ACHN (cell line): ENCODE measurements at places on chromosomes 12 and 14.

DNA sequence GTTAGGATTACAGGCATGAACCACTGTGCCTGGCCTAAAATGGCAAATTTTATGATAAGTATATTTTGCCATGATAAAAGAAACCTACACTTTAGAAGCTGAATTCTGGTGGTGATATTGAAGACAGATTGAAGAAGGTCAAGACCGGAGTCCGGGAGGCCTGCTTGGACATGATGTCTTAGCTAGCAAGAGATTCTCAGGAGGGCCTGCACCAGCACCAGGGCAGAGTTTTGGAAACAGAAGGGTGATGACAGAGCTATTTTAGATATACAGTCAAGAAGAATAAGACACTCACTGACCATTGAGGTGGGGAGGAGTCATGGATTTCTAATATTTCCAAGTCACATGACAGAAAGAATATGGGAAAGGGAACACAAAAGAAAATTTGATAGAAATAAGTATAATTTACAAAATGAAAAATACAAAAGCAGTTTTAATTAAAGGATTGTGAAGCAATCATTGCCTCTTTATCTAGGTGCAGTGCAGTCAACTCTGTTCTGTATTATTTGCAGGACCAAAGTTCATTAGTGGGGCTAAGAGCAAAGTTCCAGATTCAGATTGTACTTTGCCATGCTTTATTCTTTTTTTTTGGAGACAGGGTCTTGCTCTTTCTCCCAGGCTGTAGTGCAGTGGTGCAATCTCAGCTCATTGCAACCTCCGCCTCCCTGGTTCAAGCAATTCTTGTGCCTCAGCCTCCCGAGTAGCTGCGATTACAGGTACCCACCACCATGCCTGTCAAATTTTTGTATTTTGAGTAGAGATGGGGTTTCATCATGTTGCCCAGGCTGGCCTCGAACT lies 9.3 kb upstream of the PPP4R3A start:
- DNase-seq = no peak

DNA sequence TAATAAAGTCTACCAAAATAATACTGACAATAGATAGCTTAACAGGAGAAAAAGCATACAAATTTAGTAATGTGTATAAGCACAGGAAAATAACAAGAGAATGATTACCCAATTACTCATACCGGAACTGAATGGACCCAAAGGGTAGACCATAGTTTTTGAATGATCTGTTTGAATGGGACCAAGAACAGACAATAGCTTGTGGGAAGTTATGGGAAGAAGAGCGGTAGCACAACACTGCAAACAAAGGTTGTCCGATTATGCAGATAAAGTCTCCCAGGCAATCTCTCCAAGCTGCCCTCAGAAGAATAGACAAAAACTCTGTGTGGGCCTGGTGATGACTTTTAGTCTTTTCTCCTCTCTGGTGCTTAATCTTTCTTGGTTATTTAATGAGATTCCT lies 96.6 kb upstream of the NEDD1 start:
- no peak for DNase-seq

DNA sequence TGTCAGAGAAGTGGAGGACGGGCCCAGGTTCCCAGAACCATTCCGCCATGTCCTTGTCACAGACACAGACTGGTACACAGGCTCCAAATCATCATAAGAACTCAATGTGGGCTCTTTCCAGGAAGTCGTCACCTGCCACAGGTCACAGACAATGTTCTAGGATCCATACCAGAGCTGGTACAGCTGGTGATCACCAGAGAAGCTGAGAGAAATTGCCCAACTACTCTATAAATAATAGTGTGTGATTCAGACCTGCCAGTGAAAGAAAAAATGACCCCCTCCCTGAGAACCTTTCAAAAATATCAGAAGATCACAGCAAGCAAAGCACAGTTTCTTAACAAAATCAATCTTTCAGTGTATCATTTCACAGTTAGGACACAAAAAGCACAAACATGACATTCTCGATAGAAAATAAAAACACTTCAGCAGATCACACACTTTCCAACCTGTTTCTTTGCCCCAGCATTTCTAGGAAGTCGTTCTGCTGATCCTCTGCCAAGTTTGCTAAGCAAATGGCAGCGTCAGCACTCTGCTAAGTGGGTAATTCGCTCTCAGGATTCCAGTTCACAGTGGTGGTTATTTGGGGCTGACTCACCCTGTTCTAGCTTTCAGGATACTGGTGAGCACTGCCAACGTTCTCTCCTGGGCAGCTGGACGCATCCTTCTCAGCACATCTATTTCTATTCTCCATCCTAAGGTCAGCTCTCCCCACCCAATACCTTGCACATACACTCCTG lies 223.3 kb upstream of the SFSWAP start:
- peak; percentile 65 for DNase-seq

DNA sequence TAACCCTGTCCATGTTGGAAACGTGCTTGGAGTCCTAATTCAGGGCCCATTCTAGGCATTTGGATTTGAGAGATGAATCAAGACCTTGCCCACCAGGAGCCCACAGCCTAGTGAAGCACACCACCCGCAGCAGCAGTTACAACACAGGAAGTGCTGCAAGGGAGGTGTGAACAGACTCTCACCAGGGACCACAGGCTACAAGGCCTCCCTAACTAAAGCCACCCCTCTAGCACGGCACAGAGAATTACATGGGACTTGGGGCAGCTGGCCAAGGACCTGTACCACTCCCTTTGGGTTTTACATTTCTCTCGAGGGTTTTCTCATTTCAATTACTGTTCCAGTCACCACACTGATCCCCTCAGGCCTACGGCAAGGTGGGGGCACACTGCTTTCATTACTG lies 49.5 kb upstream of the FOXN3 start:
- no peak for DNase-seq

DNA sequence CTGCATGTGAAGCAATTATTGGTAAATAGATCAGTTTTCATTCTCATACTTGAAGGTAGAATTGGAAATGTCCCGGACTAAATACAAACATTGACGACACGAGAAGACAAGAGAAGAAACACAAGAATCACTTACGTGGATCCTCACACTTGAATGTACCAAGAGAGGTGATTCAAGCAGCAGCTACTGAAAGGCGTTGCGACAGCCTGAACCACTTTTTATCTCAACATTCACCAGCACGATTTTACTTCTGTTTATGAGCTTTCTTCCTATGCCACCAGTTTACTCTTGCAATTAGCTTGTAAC lies 3.6 kb upstream of the FZD10 start:
- DNase-seq = no peak

DNA sequence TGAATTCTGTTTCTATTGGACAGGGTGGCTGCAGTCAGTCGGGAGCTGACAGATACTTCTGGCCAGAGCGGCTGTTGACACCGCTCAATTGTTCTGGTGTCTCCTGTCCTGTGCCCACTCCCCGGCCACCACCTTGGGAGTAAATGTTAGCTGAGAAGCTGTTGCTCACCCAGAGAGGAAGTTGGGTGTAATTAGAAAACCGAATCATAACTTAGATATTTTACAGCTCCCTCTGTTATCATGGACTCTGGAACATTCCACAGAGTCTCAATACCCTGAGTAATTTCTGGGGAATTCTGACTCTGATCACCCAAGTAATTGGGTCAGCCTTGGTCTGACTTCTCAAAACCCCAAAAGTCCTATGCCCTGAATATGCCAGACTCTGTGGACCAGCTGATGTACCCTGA lies 58.3 kb upstream of the RFLNA start:
- DNase-seq = peak; percentile 62

DNA sequence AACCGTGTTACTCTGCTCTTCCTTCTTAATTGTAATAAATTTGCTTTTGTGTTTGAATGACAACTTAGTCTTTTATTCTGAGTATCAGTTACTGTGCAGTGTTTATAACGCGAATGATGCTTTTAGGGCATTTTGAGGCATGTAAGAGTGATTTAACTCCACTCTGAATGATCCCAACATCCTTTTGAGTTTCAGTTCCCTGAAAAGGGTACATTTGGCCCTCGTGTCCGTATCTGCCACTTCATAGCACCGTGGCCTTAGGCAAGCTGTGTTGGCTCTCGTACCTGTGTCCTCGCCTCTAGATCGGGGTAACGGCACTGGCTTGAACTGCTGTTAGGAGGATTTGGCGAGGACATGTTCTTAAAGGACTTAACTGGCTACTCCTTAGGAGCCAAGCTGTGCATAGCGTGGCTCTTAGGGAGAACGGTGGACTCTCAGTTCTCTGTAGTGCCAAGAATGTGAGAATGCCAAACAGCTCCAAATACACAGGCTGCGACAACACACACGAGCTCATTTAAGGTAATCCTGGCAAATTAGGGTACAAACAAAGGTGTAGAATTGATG lies 92.0 kb downstream of the PPP2R5C start:
- DNase-seq = no peak

GRCh38 chr12:91603060-91603459 lies 420.4 kb upstream of the DCN start:
- DNase-seq = no peak

DNA sequence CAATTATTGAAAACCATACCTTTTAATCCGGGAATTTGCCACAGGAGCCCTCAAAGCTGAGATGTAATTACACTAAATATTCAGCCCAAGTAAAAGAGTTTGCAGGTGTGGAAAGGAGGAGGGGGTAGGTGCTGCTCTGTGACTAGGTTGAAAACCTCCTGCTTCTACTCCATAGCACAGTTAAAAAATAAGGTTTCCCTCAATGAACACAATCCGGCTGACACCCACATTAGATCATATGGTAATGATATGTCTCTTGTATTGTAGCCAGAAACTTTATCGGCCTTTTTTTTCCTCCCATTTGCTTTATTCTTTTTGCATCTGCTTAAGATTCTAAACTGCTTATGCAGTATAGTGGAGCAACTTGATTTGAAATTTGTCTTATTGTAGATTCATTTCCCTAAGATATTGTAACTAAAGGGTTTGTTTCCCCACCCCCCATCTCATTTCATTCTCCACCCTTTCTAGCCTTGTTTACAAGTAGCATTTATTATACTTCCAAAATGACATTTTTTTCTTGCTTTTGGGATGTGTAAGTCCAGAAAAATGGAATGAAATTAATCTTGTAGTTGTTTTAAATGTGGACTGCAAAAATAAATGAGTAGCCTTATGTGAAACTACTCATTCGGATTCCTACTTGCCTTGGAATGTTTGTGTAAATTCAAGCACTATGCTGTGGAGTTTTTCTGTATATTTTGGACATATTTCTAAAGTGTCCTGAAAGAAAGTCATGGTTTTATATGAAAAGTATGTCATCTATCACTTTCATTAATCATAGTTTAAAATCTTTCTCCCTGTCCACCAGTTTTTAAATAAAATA lies at the start of gene DCN:
DCN (minus strand) TSS at position 182 of the 820 bp plus-strand sequence. CDS start 4,265 bp downstream, outside the sequence.
- DNase-seq = no peak

- no peak for DNase-seq
These were observed 146.9 kb downstream of the BCL11B start for GRCh38 chr14:99125113-99125512.

- peak; percentile 81 for DNase-seq
These were observed at the start of gene NID2 for GRCh38 chr14:52068615-52069306. Gene NID2 (minus strand): TSS chr14:52069059. CDS start chr14:52068994, 65 bp downstream.
